ENCODE measurements at places on chromosomes 3 and 15.

- peak; percentile 52 for DNase-seq
These were observed 3.5 kb downstream of the CCK start for GRCh38 chr3:42262525-42262924.

DNA sequence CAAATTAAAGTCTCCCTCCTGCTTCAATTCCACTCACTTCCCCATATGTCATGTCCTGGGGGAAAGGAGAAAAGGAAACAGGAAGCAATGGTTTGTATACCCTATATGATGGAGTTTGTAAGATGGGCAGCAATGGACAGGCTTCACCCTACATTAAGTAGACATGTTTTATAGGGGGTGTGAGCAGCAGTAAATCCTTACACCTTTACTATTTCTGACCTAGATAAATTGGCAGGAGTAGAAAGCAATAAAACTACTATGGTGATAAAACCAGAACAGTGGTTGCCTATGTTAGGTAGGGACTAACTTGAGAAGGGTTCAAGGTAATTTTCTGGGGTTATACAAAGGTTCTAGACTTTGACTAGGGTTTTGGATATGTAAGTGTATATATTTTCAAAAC, 301.7 kb downstream of the GBE1 start:
- no peak for DNase-seq

- no peak for DNase-seq
These were observed 69.3 kb upstream of the SOX14 start for GRCh38 chr3:137694836-137695235.

DNA sequence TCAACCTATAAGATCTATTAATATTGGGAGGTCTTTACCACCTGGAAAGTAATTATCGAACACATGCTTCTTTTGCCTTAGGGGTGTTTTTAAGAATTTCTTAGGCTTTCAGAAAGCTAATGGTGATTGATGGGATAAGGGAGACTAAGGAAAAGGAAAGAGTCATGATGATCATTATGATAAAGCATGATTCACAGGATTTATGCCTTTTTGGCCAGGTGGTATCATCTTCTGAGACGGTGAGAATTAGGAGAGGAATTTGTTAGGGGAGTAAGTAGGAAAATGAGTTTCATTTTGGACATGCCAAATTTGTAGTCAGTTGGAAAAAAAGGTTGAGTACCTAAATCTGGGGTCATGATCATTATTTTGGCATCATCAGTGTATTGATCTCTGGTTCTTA, 8.9 kb downstream of the ARMC8 start:
- DNase-seq, result no peak

DNA sequence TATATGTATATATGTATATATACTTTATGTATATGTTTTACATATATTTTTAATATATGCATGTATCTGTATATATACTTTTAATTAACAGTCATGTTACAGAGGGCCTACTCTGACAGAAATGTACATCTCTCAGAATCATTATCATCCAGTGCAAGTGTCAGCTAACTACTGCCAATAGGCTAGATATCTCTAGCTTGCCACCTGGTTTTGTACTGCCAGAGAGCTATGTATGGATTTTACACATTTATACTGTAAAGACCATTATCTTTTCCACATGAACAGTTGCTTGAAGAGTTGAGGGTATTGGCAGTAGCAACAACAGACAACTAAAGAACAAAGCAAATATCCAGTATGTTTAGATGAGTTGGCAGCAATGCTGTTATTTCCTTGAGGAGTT, 99.7 kb upstream of the VGLL3 start:
- no peak for DNase-seq

- DNase-seq, result no peak
These were observed 133.7 kb upstream of the BCL6 start for GRCh38 chr3:187878772-187879518.

DNA sequence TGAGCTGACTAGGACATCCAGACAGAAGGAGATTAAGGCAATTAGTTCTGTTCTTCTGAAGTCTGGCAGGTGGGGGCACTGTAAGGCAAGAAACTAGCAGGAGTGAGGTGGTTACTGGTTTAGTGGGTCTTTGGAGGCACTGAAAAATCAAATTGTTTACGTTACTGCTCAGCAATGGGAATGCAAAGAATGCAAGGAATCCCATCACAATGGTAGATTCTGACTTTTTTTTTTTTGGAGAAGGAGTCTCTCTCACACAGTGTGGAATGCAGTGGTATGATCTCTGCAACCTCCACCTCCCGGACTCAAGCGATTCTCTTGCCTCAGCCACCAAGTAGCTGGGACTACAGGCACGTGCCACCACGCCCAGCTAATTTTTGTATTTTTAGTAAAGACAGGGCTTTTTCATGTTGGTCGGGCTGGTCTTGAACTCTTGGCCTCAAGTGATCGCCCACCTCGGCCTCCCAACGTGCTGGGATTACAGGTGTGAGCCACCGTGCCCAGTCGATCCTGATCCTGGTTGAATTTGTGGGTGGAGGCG, 16.4 kb downstream of the FAM107A start:
- DNase-seq, result peak; percentile 94

DNA sequence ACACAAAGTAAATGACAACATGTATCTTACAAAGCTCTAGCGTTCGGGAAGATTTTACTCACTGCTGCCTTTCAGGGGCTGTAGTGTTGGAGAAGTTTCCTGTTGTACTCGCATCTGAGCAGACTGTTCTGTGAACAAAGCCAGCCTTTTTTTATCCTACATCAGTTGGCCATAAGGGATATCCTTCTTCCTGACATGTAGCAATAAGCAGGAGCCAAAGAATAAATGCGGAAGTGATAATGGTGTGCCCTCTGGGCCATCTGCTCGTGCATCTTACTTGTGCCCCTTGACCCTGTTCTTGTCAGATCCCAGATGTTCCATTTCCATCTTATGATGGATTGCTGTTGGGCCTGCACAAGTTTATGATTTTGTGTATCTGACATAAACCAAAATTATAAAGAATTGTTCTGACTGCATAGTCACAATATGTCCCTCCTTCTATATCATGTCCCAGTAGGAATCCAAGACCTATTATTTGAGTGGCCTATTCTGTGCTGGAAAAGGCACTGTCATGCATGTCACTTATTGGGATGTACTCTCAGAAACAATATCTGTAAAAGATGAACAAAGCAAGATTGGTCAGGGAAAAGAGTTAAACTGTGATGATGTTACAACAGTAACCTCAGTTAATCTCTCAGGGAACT, 631.3 kb downstream of the NSUN3 start:
- DNase-seq, result no peak

GRCh38 chr15:22992024-22992326, 11.8 kb upstream of the CYFIP1 start:
- DNase-seq, result no peak

- no peak for DNase-seq
These were observed 46.6 kb downstream of the HHLA2 start for GRCh38 chr3:108342837-108343486.

DNA sequence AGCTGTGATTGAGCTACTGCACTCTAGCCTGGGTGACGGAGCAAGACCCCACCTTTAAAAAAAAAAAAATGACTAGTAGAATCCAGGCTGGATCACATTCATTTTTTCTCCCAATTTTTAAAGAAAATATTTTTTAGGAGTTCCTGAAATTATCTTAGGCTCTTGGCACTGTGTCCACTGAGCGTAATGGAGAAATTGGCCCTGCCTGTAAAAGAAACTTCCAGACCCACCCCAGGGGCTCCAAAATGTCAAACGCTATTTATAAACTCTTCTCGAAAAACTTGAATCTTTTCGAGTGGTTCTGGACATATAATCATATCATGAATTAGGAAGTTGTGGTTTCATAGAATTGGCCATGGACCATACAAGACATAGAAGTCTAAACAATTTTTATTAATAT, 300.2 kb upstream of the RGMA start:
- DNase-seq, result no peak

DNA sequence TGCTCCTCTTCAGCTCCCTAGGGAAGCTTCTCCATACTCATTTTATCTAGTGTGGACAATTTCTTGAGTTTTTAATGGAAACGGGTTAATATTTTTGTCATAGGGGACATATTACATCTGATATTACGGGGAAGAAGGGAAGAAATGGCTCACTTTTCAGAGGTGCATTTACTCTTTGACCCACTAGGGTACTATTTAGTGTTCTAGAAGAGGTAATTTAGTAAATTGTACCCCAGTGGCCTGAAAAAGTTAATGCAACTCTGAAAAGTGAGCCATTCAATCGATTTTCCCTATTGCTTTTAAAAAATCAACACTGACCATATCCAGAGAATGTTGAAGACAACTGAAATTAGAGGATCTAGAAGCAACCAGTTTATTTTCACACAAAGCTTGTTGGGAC, 71.2 kb downstream of the MAP2K5 start:
- DNase-seq, result no peak

GRCh38 chr15:39543651-39544050, 37.2 kb upstream of the THBS1 start:
- no peak for DNase-seq

DNA sequence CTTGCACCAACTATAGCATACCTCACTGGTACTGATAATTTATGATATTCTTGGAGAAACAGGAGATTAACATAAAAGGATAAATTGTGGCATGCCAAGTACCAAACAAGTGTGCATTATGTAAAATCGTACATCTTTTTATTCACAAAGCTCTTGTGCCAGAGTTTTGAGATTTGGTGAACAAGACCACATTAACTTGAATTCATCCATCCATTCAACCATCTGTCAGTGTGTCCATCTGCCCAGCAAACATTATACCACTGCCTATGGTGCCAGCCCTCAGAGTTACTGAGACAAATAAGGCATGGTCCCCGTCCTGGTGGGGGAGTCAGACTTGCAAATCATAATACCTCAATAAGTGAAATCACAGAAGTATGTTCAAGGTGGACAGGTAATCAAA, 17.0 kb upstream of the NEO1 start:
- no peak for DNase-seq

DNA sequence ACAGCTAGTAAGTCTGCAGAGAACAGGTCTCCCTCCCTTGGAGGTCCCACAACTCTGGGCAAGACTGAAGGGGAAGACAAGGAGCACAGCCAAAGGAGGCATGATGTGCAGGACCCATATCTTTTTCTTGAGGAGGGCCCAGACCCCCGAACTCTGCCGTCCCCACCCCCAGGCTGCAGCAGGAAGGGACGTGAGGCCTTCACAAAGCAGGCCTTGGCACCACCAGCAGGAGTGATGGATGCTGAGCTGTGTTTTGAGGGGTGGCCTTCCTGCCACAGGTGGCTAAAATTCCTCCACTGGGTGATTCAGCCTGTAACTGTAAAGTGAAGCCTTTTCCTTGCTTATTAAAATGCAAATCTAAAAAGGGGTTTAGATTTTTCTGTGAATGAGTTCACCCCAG, 8.6 kb downstream of the PLA2G4D start:
- no peak for DNase-seq

DNA sequence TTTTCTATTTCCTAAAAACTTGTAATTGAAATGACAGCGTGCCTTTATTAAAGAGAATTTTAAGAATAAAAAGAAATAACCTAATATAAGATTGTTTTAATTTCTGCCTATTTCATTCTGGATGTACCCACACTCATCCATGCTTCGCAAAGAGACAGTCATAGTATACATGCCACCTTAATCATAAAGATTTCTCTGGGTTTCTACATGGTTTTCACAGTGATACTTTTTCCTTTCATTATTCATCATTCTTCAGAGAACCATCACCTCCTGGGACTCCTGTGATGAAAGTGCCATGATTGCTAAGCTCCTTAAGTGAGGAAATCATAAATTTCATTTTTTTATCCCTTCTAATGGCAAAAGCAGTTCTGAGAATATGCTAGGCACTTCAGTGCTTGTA, 4.3 kb upstream of the CCR8 start:
- no peak for DNase-seq

DNA sequence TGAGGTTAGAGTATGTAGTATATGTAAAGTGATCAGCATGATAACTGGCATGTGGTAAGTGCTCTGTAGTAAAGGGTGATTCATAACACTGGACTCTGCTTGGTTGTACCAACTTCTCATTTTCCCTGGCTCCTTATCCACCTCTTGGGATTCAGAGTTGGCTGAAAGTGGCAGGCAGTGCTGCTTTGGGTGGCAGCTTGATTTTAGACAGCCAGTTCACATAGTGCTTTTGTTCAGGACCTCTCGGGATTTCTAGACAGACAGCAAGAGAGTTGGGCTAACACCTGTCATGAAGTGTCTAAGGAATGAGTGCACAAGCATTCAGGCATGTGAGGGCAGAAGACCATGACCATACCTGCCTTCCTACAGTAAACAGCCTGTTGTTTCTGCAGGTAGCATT, 69.0 kb downstream of the RBM6 start:
- peak; percentile 16 for DNase-seq

GRCh38 chr3:127039719-127040118, 56.8 kb downstream of the PLXNA1 start:
- no peak for DNase-seq

- DNase-seq, result no peak
These were observed 123.7 kb downstream of the ASB7 start for GRCh38 chr15:100726070-100726420.

DNA sequence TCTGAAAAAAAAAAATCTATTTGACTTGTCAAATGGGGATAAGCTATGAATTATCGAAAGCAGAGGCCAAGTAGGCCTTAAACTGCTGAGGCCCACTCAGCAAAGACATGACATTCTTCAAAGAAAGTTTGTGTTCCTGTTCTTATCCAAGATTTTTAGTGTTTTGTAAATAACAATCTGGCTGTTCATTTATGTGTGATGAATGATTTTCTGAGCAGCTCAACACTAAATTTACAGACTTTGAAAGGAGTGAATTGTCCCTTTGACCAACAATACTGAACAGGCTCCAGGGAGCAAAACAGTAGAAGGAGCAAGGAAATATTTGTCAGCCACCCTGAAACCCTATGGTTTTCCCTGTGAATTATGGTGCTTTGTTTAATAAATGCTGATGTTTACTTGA, 512.6 kb upstream of the NAALADL2 start:
- DNase-seq, result no peak

DNA sequence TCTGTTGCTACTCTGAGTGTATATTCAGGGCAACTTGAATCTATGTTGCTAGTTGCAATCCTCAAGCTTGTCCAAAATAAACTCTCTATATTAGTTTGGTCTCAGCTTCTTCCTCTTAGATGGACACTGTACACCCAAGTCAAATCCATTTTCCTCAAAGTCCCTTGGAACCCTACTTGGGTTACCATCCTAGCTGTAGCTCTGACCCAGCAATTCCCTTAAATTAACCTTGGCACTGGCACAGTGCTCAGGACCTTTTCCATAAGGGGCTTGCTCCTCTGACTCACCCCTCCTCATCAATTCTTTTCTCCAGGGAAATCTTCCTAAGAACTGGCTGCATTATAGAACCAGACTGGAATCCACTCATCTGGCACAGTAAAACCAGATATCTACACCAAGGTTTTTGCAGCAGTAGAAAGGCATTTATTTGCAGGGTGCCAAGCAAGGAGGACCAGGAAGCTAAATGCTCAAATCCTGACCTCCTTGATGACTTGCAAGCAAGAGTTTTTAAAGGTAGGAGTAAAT, 44.9 kb upstream of the B3GALNT1 start:
- DNase-seq, result no peak

DNA sequence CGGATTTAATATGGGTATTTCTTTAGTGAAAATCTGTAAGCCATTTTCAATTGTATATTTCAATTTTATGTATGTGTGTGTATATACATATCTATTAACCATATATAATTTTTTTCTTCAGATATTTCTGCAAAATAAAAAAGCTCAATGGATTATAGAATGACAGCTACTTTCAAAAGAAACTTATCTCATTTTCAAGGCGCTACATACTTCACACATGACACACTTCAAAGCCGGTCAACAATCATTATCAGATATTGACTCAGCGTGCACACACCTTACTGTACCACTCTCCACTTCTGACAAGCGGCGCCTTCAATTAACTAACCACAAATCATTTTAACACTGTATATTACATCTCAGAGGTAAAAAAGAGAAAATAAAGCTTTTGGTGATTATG, 39.6 kb downstream of the ATP13A3 start:
- no peak for DNase-seq
